Smooth muscle cell of the coronary artery (primary cell): ENCODE measurements at places on chromosomes 7 and 10. TPM values are rescaled to one million over a fixed set of nuclear protein-coding genes. Genes with fewer than 3 reads are reported as not detected.

Gene AEBP1
- 80.0 and 122 TPM in 2 replicates for total RNA-seq

Gene RPS24
- 1,831 and 2,574 TPM in 2 replicates for total RNA-seq

Gene HOXA11
- total RNA-seq: not detected in 2 replicates

Gene ZNF736
- total RNA-seq: 7.2 and 10.1 TPM in 2 replicates

Gene KLLN
- total RNA-seq: 0.12 and 0.30 TPM in 2 replicates

Gene SMKR1
- total RNA-seq: 1.1 TPM in 1 of 2 replicates, not detected in the other

Gene NPFFR1
- total RNA-seq: not detected in 2 replicates

Gene ADCYAP1R1
- total RNA-seq: 0.35 TPM in 1 of 2 replicates, not detected in the other

Gene GPC2
- 1.4 and 3.1 TPM in 2 replicates for total RNA-seq

Gene HOXA6
- not detected in 2 replicates for total RNA-seq

Gene GIMAP5
- total RNA-seq: 0.08 and 0.12 TPM in 2 replicates

Gene GIGYF1
- total RNA-seq: 7.0 and 23.6 TPM in 2 replicates

Gene ANKRD61
- 0.15 and 0.35 TPM in 2 replicates for total RNA-seq

Gene R3HCC1L
- 10.6 and 12.4 TPM in 2 replicates for total RNA-seq

Gene DNAJC1
- 46.5 and 57.3 TPM in 2 replicates for total RNA-seq

Gene TAS2R3
- 0.68 and 1.8 TPM in 2 replicates for total RNA-seq

Gene FRAT1
- 0.83 and 1.1 TPM in 2 replicates for total RNA-seq

Gene SLC26A3
- total RNA-seq: not detected in 2 replicates

Gene ACSM6
- total RNA-seq: not detected in 2 replicates

Gene ABCC2
- total RNA-seq: 0.15 and 1.1 TPM in 2 replicates

Gene VPS26A
- total RNA-seq: 9.9 and 27.7 TPM in 2 replicates

Gene ABCA13
- under 0.01 and 0.08 TPM in 2 replicates for total RNA-seq
